ENCODE measurements at places on chromosomes 3 and 15. TPM values are rescaled to one million over a fixed set of nuclear protein-coding genes. Genes with fewer than 3 reads are reported as not detected.

GRCh38 chr15:59131456-59131855 is 26.5 kb downstream of the CCNB2 start:
- DNase-seq = no peak

GRCh38 chr3:134449277-134449676 is 36.5 kb downstream of the ANAPC13 start:
- no peak for DNase-seq

DNA sequence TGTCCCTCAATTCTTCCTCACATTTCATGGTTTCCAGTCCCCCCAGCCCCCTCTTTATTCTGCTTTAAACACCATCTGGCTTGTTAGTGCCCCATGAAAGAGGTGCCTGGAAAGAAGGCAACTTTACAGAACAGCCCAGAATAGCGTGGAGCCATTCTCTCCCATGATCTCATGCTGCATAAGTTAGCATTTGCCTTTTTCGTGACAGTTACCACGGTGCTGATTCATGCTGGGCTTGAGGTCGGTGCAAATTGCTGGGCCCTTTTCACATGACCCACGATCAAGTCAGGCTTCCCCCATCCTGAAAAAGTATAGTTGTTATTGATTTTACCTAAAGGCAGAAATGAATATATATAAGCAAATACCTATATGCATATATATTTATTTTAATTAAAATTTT is 29.6 kb downstream of the SQOR start:
- no peak for DNase-seq

GRCh38 chr3:29764603-29765254 is 483.9 kb downstream of the RBMS3 start:
- no peak for DNase-seq

CHRM5 gene
- 0.09 TPM for total RNA-seq

- no peak for DNase-seq
These were observed 357.1 kb upstream of the CFAP20DC start for GRCh38 chr3:59406943-59407342.

DNA sequence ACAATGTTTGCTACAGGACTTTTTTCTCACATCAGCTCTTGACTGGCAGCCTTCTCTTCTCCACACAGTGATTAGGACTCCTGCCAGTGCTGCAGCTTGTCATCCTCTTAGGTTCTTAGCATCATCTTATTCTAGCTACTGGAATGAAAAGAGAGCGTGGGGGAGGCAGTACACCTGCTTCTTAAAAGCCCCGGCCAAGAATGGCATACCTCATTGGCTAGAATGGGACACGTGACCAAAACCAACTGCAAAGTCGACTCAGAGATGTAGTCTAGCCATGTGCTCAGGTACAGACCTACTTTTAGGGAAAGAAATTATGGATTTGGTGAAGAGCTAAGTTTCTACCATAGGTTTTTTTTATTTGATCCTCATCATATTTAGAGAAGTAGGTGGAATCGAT is 44.1 kb downstream of the RARB start:
- no peak for DNase-seq

DNA sequence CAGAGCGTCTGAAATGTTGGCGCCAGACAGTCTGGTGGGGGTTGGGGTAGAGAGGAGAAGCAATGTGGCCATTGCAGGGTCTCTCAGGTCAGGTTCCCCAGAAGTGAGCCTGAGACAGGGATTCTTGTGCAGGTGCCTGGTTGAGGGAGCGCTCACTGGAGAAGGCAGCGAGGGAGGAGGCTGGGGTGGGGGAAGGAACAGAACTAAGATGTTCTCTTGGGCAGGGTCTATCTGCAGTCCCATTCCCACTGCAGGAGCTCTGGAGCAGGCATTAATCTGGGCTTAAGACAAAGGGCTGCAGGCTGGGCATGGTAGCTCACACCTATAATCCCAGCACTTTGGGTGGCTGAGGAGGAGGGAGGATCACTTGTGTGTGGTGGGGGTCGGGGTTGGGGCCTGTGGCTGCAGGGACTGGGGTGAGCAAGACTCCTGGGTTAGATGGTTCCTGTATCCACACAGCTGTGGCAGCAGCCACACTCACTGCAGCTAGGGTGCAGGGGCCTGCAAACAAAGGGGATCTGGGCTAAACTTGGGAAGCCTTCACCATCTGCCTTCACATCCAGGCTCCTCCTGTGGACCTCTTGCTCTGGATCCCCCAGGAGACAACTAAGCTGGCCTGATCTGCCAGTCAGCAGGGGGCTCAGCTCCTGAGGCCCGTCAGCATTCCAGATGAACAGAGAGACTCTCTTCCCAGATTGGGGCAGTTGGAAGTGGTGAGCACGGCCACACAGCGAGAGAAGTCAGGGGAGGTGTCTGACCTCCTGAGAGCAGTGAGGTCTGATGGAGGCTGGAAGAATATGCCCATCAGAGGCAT is 172.5 kb downstream of the ABHD5 start:
- DNase-seq = no peak

- peak; percentile 97 for DNase-seq
These were observed 181.4 kb downstream of the SMAD6 start for GRCh38 chr15:66883284-66883911.

NKTR gene
- total RNA-seq = 75.2 TPM

DUOXA2 gene
- not detected for total RNA-seq

DNA sequence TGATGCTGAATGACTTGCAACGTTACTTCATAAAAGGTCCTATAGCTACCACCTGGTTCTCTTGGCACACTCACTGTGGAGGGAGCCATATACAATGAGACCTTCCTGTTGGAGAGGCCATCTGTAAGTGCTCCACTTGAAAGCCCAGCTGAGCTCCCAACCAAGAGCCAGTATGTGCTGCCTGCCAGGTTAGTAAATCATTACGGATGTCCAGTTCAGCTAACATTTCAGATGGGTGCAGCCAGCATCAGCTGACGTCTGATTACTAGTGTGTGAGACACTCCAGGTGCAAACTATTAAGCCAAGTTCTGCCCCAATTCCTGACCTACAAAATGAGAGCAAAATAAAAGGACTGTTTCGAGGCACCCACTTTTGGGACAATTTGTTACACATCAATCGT is 274.4 kb upstream of the ROBO2 start:
- no peak for DNase-seq

DNA sequence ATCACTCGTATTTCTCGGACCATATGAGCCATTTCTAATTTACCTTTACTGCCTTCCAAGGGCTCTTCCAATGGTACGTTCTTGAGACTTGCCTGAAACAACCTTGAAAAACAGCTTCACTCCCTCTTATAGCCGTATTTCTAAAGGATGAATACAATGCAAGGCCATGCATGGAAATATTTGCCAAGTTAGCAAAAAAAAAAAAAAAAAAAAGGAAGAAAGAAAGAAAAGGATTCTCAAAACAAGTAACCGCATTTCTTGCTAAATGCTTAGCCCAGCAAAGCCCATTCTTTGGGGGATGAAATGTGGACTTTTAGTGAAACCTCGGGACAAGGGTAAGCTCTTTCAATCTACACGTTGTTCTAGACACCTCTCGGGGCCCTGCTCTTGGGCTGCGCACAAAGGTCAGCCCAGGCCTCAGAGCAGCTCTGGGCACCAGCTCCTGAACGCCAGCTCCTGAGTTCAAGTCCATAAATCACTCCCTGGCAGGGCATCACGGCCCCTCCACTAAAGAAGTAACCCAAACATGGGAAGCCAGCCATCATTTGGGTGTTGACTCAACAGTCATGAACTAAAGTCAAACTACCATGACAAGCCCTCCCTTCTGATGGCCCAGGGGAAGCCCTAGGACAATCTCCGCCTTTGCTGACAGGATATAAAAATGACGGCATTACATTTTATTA is 132.7 kb downstream of the ADAMTS17 start:
- peak; percentile 25 for DNase-seq

- no peak for DNase-seq
These were observed 199.1 kb downstream of the LRRN1 start for GRCh38 chr3:3998140-3998922.

SYNPR gene
- total RNA-seq = not detected

DNA sequence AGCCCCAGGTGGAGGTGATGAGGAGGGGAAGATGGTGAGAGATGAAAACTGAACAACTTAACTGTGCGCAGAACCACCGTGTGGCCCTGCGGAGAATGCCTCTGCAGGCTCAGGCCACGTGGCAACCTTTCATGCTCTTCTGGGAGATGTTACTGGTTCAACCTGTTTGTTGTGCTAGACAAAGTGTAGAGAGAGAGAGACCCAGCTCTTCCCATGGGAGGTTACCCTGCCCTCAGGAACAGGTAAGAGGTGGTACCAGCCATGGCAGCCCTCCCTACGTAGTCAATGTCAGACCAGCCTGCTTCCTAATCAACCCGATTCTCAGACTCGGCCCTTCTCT is 37.0 kb upstream of the HACD2 start:
- no peak for DNase-seq

DZIP1L gene
- total RNA-seq = 15.5 TPM

DNA sequence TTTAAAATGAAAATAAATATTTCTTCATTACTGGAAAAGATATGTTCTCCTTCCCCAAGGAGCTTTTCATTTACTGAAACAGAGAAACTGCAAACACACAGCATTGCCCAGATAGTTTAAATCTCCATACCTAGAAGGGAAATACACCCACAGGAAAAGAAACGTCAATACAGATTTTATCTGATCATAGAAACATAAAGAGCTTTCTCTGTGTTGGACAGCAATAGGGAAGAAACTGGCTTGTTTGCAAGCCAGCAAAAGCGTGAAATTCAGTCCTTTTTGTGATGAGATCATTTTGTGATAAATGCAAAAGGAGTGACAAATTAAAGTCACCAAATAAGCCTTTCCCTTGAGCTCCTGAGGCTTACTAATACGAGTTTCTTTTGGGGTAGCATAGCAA is 398.0 kb downstream of the TIGIT start:
- no peak for DNase-seq

LRRIQ4 gene
- not detected for total RNA-seq

DNA sequence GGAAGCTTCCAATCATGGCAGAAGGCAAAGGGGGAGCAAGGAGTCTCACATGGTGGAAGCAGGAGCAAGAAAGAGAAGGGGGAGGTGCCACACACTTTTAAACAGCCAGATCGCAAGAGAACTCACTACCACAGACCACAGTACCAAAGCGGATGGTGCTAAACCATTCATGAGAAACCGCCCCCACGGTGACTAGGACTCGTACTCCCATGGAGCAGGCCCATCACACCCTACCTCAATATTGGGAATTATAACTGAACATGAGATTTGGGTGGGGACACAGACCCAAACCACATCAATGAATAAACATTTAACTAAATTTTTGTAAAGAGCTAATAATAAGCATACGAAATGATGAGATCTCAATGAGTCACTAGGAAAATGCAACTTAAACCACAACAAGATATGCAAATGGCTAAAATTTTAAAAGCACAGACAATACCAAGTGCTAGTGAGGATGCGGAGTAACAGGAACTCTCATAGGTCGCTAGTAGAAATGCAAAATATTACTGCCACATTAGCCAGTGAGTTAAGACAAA is 10.0 kb downstream of the MRPS25 start:
- DNase-seq = no peak

- DNase-seq = peak; percentile 75
These were observed 89.5 kb upstream of the ATP2B2 start for GRCh38 chr3:10594915-10595314.

ZNF710 gene
- 13.3 TPM for total RNA-seq

- DNase-seq = no peak
These were observed 519.7 kb downstream of the FGF12 start for GRCh38 chr3:192207651-192208050.

NIPA2 gene
- 27.9 TPM for total RNA-seq

HESX1 gene
- total RNA-seq = 0.62 TPM

XXYLT1 gene
- total RNA-seq = 11.3 TPM

- no peak for DNase-seq
These were observed 179.4 kb downstream of the CHST2 start for GRCh38 chr3:143298886-143299535.

NTRK3 gene
- total RNA-seq = 34.3 TPM

TRPM1 gene
- total RNA-seq = not detected

OCA2 gene
- 1.4 TPM for total RNA-seq

DLL4 gene
- total RNA-seq = 9.8 TPM

GRCh38 chr15:39747326-39747725 is 35.3 kb downstream of the FSIP1 start:
- DNase-seq = no peak

GRCh38 chr3:66037330-66037985 is 1.3 kb downstream of the MAGI1 start:
- DNase-seq = no peak
